ENCODE measurements at places on chromosomes 12 and 14.
A peak's percentile ranks its signal among the peaks of the same experiment; 100 is the strongest.

DNA sequence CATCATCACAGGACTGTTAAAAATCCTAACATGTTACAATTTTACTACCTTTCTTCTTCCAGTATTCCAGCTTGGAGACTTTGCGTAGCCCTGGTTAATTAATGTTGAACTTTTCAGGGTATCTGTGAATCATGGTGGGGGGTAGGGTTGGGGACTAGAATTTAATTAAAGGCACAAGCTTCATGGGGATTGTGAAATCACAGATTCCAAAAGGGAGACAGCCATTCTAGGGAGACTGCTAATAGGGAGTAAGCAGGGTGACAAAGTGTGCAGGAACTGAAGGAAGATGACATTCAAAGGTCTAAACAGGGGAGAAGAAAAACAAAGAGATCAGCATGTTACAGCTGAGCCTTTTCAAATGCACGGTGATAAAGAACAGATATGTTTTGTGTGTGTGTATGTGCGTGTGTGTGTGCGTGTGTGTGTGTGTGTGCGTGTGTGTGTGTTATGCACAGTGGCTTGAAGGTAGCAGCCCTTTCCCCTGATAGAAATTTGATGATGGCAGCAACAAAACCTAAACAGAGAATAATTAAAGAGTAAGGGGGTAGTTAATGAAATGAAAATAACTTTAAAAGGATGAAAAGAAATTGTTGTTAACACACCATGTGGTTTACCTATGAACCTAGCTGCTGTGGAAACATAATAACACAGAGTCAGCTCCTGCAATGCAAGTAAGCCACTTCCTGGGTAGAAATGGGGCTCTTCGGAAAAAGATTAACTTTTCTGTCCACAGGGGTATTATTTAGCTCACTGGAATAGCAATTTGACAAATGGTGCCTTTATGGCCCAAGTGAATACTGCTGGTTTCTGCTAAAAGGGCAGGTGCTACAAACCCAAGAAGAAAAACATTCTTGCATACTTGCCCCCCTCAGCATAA is 581.7 kb downstream of the DIO2 start:
- DNase-seq = no peak

DNA sequence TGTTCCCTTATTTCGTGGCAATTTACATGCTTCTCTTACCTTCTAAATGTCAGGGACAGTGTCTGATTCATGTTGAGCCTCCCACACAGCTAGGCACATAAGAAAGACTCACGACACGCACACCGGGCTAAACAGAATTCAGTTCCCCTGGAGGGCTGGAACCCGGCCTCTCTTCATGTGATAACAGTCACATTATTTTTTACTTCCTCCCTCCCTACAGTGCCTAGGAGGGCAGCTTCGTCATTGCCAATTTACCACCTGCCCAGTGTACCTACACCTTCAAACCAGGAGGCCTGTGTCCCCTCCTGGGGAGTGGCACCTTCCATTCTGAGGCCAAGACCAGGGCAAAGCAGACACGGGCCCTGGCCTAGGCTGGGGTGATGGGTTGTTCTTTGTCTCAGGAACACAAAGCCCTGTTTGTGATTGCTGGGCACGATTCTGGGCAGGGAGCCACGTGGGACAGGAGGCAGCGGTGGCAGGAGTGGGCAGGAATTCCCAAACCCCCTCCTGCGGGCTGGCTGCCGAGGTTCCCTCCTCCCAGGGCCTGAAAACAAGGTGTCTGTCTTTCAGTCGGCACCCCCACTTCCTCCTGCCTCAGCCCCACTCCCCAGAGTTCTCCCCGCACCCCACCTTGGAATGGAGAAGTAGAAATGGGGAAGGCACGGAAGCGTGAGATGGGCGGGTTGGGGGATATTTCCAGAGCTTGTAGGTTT is 6.8 kb upstream of the RASAL1 start:
- peak; percentile 69 for DNase-seq

GRCh38 chr14:23057757-23058653 is 685 bp upstream of the CDH24 start:
- DNase-seq = no peak

GRCh38 chr14:25622763-25623162 is 572.8 kb upstream of the STXBP6 start:
- peak; percentile 74 for DNase-seq

DNA sequence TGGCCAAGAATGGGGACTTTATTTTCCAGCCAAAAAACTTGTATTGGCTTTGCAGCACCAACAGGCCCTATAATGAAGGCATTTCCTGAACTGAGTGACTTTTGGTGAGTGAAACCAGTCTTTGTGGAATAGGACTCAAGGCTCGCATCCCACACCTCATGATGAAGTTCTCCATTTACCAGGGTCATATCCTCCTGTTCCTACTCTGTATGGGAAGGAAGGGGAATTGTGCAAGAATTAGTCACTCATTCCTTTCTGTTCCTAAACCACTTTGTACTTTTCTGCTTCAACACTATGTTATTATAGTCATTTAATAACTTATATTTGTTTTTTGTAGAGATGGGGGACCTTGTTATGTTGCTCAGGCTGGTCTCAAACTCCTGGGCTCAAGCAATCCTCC is 2.3 kb upstream of the SPATS2 start:
- DNase-seq = no peak

GRCh38 chr14:61703342-61704129 is 8.2 kb downstream of the HIF1A start:
- no peak for DNase-seq

DNA sequence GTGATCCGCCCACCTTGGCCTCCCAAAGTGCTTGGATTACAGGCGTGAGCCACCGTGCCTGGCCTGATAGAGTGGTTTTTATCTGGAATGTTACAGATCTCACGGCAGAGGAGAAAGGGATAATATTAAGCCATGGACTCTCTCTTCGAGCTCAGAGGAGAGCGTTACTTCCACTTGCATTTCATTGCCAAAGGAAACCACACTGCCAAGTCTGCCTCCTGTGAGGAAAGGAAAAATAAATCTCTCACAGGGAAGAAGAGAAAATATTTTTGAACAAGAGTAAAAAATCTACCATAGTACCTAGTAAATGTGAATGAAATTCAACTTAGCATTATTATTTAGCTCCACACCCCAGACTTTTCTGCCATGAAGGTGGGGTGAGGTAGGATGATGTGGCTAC is 319.2 kb upstream of the PRICKLE1 start:
- DNase-seq = no peak

GRCh38 chr12:53990311-53991076 is 5.5 kb downstream of the HOXC10 start:
- DNase-seq = peak; percentile 26

GRCh38 chr14:103767336-103767894 is 51.8 kb downstream of the ZFYVE21 start:
- no peak for DNase-seq
